ENCODE measurements at places on chromosomes 3 and 15. TPM values are rescaled to one million over a fixed set of nuclear protein-coding genes. Genes with fewer than 3 reads are reported as not detected.

LRRK1 gene
- 1.1 TPM for total RNA-seq

DUOXA2 gene
- total RNA-seq, result not detected

NPTN gene
- total RNA-seq, result 44.5 TPM

KNG1 gene
- total RNA-seq, result not detected

ATP13A5 gene
- not detected for total RNA-seq

GABRR3 gene
- total RNA-seq, result not detected

GRCh38 chr3:62571916-62572315 is 198.6 kb upstream of the FEZF2 start:
- no peak for DNase-seq

- no peak for DNase-seq
Observed at GRCh38 chr3:188671971-188672370, 499.8 kb upstream of the TPRG1 start.

DNA sequence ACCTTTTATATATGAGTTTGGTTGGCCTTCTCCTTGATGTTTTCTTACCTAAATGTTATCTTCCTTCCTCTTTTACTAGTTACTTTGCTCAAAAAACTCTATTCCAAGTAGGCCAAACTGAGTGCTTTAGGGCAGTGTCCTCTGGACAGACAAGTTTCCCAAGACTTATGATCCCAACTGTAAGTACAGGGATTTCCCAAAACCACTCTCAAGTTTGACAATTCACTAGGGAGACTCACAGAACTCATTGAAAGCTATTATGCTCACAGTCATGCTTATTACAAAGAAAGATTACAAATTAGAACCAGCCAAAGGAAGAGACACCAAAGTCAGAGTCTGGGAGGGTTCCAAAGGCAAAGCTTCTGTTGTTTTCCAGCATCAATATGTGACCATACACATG is 534.2 kb upstream of the ALCAM start:
- DNase-seq, result no peak

DNA sequence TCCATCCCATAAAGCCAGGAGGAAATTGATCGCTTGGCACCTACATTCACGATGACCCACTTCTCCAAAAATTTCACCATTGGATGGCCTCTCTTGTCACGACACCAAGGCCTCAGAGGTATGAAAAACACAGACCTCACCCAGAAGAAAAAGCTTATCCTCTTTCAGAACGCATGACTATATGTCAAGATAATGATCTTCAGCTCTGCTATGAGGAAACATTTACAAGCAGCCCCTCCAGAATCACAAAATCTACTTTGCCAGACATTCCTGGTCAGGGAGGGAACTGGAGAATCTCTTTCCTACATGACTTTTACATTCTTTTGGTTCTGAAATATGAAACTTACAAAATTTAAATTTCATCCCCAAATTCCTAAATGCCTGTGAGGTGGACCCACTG is 122.7 kb downstream of the WNT5A start:
- DNase-seq, result no peak

- DNase-seq, result no peak
Observed at GRCh38 chr3:107825556-107825955, 265.3 kb downstream of the CD47 start.

DNA sequence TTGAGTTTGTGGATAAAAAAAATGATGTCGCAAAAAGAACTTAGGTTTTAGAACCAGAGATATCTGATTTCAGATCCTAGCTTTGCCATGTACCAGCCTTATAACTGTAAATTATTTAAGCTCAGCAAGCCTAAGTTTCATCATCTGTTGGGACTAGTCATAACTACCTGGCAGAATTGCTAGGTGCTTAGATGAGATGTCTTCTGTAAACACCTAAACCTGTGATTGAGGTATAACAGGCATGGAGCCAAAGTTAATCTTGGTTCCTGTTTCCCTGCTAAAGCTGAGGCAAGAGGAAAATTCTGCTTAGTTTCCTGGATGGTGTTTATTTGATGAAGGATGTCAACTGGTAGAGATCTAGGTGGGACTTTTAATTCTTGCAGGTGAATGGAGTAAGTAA is 331.3 kb upstream of the RBMS3 start:
- DNase-seq, result no peak

- peak; percentile 63 for DNase-seq
Observed at GRCh38 chr15:31867536-31868442, 162.5 kb upstream of the CHRNA7 start.

DNA sequence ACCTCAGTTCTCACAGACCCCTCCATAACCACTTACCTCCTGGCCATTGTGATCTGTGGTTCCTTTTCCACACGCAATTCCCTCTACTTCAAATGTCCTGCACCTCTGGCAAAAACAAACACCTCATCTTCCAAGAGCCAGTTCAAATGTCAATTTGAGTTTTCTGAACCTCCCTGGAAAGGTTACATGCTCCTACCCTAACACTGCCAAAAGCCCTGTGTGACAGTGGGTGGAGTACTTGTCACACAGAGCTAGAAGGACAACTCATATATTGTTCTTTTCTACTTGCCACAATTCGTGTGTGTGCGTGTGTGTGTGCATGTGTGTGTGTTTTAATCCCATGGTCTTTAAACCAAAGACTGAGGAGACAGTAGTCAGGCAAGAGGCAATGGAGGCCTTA is 331.8 kb upstream of the ARHGEF26 start:
- no peak for DNase-seq

GRCh38 chr15:68278595-68279405 is 1.3 kb downstream of the FEM1B start:
- no peak for DNase-seq
